ENCODE measurements at places on chromosomes 4 and X.

GRCh38 chr4:7763788-7764187, 175.9 kb downstream of the AFAP1 start:
- no peak for DNase-seq

- DNase-seq: no peak
Observed at GRCh38 chr4:170526471-170526870, 436.7 kb upstream of the AADAT start.

- DNase-seq: no peak
Observed at GRCh38 chr4:124483048-124483906, 229.3 kb downstream of the ANKRD50 start.

- no peak for DNase-seq
Observed at GRCh38 chrX:134202561-134202960, 34.4 kb upstream of the CCDC160 start.

GRCh38 chr4:168537571-168537970, 40.7 kb downstream of the PALLD start:
- DNase-seq: no peak

DNA sequence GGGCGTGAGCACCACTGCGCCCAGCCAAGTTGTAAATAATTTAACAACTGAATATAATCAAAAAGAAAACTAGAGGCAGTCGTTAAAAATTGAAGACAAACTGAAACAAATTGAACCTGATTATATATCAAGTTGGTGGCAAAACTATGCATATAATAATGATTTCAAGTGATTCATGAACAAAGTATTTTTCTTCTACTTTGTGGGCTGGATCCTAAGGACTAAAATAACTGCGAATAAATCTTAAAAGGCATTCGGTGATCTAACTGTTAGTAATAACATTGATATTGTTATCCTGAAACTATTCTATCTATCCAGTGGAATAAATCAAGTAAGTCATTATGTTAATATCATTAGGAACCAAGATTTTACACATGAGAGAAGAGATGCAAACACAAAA, 21.2 kb upstream of the USP9X start:
- no peak for DNase-seq

- DNase-seq: no peak
Observed at GRCh38 chr4:123317211-123317610, 79.4 kb upstream of the SPRY1 start.

DNA sequence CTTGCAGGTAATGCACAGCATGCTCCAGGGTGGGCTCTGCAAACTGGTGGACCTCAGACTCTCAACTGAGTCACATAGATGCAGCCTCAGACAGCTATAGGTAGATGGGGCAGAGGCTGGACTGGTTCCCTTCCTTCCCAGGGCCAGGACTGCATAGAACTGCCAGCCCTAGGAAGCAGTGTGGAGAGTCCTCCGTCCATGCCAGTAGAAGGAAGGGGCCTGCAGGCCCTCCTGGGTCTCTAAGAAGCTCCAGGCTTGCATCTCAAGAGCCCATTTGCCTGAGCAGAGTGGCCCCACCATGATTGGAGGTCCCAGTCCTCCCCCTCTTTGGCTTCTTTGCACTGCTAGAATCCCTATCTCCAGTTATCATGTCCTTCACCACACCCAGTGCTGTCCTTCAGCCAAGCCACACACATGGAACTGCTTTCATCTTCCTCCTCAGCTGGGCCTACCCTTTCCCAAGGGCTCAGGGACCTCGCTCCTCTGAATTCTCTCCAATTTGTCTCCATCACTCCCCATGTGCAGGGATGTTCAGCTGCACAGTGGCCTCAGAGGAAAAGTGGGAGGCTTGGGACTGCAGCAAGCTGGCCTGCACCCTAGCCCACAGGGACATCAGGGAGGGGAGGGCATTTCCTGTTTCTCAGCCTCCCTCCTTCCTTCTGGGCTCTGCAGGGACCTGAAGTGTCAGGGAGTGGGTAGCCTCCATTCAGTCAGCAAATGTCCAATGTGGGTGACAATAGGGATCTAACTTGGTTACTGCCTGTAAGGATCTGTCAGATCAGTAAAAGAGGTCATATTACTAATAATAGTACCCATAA, 146.0 kb downstream of the PJA1 start:
- no peak for DNase-seq

DNA sequence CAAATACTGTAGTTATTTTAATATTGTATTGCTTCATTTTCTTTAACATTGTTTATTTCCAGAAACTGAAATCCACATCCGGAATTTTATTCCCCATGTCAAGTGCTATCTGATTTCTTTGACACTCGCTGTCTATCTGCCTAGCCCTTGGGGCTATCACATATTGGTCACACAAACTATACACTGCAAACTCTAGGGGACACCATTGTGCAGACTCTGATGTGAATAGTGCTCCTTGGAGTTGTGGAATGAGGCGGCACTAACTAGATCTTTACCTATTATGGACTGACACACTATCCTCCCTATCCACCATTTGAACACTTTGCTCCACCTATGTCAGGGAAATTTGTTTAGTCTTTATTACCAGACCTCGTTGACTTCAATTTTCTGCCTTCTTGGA, 534.5 kb downstream of the GLUD2 start:
- DNase-seq: no peak

DNA sequence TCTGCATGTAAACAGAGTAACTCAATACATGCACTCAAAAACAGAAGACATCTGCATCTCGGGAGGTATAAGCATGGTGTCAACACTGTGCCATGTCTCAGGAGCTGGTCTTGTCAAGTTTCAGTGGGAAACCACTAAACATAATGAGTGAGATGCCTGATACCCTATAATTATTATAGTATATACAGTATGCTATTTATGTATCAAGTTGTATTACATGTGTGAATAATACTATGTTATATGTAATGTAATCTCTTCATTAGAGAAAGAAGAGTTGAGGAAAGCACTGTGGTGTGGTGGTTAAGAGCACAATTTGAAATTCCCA, 2.5 kb downstream of the PPBP start:
- no peak for DNase-seq

- DNase-seq: peak; percentile 32
Observed at GRCh38 chr4:83231620-83232076, 53.0 kb downstream of the COQ2 start.

- no peak for DNase-seq
Observed at GRCh38 chr4:171521726-171522125, 291.5 kb upstream of the GALNTL6 start.
